ENCODE measurements at places on chromosomes 3 and 15.

GRCh38 chr3:56763233-56763632, 38.5 kb downstream of the ARHGEF3 start:
- no peak for DNase-seq

DNA sequence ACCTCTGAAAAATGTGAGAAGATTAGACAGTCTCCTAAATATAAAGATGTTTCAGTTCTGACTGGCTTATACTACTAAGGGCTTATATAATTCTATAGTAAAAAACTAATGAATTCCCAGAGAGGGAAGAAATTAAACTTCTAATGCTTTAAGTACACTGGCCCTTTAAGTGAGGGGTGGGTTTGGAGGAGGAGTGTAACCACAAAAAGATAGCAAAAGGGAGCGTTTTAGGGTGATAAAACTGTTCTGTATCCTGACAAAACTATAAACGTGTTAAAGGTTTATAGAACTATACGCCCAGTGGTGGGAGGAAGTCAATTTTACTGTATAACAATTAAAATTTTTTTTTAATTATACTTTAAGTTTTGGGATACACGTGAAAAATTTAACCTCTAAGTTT, 45.8 kb downstream of the CEP152 start:
- no peak for DNase-seq

- DNase-seq: no peak
These were observed 366.9 kb upstream of the PPP2R3A start for GRCh38 chr3:135598597-135598996.

GRCh38 chr3:72960812-72961518, 35.6 kb upstream of the PPP4R2 start:
- no peak for DNase-seq

All from RWPE1 (cell line).